GM18507 (cell line): ENCODE measurements at places on chromosomes 12 and 14.
A peak's percentile ranks its signal among the peaks of the same experiment; 100 is the strongest.

DNA sequence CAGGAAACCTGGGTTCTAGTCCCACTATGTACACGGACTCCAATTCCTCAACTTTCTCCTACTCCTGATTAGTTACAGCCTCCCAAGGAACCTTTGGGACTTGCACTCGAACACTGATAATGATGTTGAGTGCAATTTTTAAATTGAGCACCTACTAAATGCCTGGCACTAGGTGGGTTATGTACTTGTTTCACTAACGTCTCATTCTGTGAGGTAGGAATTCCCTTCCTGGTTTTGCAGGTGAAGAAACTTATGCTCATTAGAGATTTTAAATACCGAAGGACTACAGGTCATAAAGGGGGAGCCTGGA lies 536 bp downstream of the PARPBP start:
- DNase-seq: no peak

GRCh38 chr12:127459166-127459565 lies 807.8 kb upstream of the TMEM132C start:
- no peak for DNase-seq

DNA sequence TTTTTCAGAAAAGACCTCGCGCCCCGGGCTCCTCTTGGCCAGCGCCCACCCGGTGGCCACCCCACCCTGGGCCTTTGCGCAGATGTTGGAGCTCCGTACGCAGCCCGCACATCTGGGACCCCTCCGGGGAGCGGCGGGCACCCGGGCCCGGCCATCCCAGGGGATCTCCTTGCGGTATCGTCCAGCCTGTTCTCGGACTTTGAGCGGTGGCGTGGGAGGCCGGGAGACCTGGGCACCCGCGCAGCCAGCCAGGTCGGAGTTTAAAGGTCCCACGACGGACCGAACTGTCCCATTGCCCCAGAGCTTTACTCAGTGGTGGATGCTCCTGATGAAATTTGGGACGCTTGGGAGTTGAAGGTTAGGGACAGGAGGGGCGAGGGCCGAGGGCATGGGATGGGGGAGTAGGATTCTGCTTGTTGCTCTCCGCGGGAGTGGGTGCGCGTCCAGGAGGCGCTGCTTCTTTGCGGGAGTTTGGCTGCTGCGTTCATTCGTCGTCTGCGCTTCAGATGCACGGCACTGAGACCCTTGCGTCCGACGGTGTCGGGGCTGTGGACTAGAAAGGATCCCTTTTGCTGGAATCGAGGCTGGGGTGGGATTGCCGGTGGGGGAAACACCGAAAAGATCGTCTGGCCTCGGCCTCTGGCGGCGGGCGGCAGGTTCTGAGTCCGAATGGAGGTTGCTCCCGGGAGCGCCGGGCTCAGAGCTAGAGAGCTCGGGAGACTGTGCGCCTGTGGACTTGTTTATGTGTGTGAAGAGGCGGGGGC lies 1.4 kb downstream of the NTF3 start:
- DNase-seq: no peak

GRCh38 chr14:106564058-106564643 lies 1037.8 kb downstream of the TMEM121 start:
- peak; percentile 20 for DNase-seq

- DNase-seq: no peak
These were observed 1.5 kb downstream of the DDHD1 start for GRCh38 chr14:53151523-53152183.

DNA sequence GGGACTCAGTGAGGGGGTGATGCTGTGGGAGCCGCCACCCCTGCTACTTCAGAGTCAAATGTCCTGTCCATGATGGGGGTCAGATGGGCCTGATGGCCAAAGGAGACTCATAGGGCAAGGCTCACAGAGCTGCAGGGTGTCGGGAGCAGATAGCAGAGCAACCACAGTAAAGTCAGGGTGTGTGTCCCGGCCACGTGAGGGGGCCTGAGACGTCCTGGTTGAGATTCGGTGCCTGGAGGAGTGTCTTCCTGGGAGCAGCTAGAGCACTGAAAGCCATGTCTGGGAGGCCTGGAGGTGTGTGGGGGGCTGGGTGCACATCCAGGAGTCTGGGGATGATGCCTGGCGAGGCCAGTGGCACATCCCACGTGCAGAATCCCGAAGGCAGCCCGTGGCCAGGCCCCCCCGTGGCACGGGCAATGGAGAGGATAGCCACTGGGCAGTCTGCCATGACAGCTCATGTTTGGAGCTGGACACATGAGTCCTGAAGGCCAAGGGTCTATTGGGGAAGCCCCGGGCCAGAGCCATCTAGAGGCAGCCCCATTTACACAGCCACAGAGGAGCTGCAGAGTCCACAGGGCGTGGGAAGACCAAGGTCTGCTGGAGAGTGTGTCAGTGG lies 308.0 kb upstream of the SFSWAP start:
- no peak for DNase-seq

GRCh38 chr14:66288511-66288910 lies 197.7 kb upstream of the CCDC196 start:
- no peak for DNase-seq

GRCh38 chr14:60514741-60515491 lies 6.0 kb downstream of the SIX6 start:
- no peak for DNase-seq

DNA sequence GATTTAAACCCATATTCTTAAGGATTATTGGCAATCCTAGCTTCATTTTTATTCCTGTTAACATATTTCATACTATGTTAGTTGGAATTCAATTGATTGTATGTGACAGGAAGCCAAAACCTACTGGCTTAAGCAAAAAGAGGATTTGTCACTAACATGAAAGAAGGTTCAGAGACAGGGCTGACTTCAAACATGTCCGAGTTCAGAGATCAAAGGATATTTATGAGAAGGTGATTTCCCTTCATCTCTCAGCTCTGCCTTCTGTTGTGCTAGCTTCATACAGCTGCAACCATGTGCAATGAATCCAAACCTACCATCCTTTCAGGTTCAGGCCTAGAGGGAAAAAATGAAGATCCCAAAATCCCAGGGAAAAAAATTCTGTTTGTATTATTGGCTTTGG lies 349.7 kb downstream of the ATP23 start:
- DNase-seq: no peak

DNA sequence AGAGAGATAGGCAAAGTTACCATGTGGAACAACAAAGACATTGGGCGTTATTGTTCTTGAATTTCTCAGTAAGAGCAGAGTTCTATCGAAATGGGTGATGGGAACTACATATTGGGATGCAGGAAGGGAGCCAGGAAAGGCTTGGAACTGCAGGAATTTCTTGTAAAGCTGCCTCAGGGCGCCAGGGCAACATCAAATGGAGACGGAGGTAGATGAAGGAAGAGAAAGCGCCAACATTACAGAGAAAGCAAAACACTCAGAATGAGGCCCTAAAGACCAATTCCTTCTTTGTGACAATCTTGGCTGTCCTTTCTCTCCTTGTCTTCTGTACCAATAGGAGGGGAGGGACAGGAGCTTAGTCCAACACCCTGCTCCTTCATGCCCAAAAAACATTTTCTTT lies 148.4 kb downstream of the RPAP3 start:
- DNase-seq: no peak
